ENCODE measurements at places on chromosomes 5 and 9.

DNA sequence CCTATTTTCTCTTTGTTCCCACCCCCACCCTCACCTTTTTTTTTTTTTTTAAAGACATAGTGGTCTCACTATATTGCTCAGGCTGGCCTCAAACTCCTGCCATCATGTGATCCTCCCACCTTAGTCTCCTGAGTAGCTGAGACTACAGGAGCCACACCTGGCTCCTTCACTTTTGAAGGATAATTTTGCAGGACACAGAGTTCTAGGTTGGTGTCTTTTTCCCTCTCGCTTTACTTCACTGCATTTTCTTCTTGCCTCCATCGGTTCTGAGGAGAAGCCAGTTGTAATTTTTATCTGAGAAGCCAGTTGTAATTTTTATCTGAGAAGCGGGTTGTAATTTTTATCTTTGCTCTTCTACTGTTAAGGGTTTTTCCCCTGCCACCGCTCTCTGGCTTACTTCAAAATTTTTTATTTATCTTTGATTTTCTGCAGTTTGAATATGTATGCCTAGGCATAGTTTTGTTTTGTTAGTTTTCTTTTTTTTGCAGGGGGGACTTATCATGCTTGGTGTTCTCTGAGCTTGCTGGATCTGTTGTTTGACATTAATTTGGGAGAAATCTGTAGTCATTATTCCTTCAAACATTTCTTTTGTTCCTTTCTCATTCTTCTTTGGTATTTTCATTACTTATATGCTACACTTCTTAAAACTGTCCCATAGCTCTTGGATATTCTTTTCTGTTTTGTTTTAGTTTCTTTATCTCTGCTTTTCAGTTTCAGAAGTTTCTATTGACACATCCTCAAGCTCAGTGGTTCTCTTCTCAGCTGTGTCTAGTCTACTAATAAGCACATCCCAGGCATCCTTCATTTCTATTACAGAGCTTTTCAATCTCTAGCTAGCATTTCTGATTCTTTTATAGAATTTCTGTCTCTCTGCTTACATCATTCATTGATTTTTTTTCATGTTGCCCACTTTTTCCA, 148.2 kb upstream of the CHD1 start:
- DNase-seq = no peak

DNA sequence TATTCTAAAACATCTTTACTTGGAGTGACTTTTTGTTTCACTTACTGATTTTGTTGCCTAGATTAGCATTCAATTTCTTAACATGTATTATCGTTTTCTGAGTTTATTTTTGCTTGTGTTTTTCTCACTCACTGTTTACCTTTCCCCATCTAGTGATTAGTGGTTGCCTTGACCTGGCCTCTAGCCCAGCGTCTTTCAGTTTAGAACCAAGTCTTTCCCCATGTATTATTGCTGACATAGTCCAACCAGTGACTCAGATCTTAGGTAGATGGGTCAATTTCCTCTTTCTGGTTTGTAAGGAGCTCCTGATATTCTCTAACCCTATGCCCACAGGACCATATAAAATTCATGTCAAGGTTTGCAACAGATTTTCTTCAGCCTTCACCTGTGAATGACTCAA, 135.5 kb downstream of the PRR16 start:
- DNase-seq = peak; percentile 73

DNA sequence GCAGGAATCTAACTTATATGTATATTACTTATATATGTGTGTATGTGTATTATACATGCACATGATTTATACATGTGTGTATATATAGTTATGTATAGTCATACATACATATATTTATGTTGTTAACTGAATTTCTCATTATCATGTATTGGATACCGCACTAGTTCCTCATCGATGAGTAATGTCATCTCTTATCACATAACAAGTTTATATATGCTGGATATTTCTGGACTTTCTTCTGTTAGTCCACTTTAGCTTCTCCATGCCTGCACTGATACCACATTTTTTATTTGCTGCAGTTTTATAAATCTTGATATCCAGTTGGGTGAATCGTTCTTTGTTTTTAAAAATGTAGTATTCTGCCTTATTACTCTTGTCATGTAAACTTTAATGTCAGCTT, 50.2 kb downstream of the APC start:
- no peak for DNase-seq

GRCh38 chr9:120435091-120435490, 144.9 kb downstream of the CDK5RAP2 start:
- DNase-seq = no peak

DNA sequence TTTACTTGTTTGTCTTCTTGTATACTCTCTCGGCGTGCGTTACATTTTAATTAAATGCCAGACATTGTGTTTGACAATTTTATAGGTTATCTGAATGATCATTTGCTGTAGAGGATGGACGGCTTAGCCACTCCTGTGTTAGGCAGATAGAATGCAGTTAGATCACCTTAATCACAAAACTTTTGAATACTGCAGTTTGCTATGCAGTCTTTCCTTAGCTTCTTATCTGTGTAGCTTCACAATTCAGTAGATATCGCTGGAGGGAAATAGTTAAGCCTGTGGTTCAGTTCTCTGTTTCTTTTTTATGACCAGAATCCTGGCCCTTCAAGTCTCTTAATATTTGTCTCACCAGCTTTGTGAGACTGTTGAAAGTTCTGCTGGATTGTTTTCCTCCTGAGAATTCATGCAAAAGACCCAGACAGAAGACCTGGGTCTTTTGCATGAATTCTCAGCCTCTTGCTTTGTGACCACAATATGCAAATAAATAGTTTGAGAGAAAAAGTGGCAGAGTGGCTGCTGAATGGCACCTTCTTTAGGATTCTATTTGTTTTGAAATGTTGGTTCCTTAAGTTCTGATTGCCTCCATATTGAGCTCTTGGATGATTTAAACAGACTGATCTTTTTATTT, 40.2 kb downstream of the RASA1 start:
- no peak for DNase-seq

DNA sequence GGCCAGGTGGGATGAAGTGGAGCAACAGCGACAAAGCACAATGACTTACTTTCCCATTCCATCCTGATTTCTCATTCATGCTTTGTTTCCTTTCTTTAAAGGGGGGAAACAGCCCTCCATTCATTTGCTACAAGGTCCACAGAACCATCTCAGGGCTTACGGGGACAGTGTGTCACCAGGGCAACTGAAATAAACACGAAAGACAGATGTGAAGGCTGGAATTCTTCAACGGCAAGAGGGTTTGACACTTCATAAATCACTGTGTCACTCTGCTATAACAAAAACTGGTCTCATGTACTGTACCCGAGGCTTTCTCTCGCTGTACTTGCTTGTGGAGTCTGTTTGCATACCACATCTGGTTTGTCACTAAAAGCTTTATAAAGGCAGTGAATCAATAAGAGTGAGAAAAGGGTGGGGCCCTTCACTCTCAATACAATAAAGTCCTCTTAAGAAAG, 150.8 kb downstream of the EFNA5 start:
- no peak for DNase-seq

DNA sequence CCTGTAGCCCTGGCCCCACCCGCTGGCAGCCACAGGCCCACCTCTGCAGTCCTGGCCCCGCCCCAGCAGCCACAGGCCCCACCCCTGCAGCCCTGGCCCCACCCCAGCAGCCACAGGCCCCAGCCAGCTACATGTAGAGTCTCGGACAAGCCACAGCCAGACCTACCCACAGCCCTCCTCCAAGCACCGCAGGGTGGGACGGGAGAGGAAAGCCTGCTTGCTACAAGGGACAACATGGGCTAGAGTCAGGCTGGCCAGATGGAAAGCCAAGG, 49.5 kb upstream of the SARDH start:
- DNase-seq = no peak

- DNase-seq = no peak
These were observed 9.1 kb downstream of the ARHGAP26 start for GRCh38 chr5:142779163-142779840.

- no peak for DNase-seq
These were observed 11.1 kb upstream of the RALGDS start for GRCh38 chr9:133132174-133132573.

DNA sequence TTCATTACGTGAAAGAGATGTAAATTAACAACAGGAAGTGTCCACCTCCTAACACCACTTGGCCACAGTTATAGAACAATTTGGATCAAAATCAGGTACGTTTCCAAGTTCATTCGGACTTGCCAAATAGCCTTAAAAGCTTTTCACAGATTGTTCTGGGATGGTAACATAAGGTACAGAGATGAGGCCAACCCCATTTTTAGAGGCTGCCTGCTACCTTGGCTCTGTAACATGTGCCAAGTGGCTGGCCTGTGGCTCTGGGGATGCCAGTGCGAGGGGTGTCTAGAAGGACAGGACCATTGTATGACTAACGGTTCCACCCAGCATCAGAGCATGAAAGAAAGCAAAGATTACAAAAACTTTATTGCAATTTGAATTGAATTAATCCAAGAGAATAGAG, 91.0 kb downstream of the LHFPL2 start:
- DNase-seq = no peak

DNA sequence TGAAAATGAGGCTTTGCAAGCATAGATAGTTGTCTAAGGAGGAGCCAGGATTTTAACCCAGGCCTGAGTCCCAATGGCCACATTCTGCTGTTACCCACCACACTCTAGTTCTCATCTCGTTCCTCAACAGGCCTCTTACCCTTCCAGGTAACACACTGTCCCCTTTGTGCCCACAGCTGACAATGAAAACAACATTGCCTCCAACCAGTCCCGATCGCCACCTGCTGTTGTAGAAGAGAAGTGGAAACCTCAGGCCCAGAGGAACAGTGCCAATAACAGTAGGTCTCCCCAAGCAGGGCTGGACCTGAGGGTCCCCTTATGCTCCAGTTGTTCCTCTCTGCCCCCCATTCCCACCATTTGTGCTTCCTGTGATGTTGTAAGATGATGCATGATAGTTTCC, 30.4 kb downstream of the AMBP start:
- DNase-seq = no peak

GRCh38 chr5:1670351-1670750, 129.3 kb downstream of the MRPL36 start:
- DNase-seq = no peak

DNA sequence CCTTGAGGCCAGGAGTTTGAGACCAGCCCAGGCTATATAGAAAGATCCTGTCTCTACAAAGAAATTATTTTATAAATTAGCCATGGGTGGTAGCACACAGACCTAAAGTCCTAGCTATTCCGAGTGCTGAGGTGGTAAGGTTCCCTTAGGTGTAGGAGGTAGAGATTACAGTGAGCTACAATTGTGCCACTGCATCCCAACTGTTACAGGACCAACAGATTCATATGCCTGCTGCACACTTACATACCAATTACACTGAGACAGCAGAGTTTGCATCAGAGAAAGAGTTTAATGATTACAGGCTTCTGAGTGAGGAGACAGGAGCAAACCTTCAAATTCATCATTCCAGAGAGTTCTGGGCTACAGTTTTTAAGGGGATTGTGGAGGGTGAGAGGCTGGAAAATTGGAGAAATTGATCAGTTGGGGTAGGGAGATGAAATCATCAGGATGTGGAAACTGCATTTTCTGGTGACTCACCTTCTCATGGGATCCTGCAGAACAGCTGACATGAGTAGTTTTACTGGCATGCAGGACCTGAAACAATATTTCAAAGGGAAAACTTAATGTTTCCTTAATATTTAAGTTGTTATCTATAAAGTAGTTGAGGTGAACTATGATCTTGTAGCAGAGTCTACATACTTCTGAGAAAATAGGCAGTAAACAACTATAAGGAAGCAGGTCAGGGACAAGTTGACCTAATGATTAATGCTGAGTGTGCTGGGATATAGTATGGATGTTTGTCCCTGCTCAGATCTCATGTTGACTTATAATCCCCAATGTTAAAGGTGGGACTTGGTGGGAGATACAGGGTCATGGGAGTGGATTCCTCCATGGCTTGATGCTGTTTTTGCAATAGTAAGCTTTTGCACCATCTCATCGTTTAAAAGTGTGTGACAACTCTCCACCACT, 54.7 kb downstream of the ANXA2R start:
- no peak for DNase-seq

DNA sequence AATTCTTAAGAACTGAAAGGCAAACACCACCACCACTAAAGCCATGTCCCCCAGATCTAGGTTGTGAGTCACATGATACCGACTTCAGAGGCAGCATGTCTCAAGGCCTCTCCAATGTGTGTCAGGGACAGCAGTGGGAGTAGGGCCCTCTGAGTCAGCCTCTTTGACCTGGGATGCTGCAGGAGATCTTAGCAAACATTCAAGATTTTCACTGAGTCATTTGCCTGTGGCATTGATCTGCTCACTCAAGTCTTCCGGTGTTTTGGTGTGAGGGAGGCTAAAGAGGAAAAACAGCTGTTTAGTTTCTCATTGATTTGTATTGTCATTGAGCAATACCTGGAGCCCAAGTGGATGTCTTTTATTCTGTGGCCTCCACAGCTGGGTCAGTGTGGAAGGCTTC, 36.1 kb downstream of the TMC1 start:
- peak; percentile 82 for DNase-seq

- no peak for DNase-seq
These were observed 1613.8 kb downstream of the MAT2B start for GRCh38 chr5:165119175-165119574.

GRCh38 chr9:111023128-111023527, 15.1 kb downstream of the LPAR1 start:
- no peak for DNase-seq

- DNase-seq = no peak
These were observed 242.0 kb downstream of the AUH start for GRCh38 chr9:91119679-91120078.

DNA sequence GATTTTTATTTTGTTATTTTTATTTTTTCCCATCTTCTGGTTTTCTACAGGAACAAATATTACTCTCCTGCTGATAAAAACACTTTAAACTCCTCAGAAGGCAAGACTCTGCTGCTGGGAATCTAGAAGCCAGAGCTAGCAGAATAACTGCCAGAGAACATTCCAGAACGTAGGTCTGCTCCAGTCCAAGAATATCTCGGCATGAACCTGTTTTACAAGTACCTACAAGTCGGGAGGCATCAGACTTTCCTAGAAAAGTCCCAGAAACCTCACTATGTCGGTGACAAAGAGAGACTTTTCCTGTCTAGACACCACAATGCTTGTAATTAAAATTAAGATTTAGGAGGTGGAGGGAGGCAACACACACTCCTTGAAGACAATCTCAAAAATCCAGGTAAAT, 41.4 kb downstream of the FABP6 start:
- DNase-seq = no peak

DNA sequence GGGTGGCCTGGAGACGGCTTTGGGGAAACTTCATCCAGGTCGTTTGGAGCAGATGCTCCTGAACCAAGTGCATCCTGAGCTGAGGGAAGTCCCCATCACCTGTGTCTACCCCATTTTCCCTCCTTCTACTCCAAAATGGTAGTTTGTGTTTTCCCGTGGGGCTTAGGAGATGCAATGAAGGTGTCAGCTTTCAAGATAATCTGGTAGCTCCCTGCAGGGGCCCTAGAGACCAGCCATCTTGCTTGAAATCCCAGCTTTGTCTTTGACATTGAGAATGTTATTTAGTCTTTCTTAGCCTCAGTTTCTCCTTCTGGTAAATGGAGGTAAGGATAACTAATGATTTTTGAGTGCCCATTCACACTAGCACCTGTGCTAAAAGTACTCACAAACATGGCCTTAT, 77.4 kb downstream of the WWC1 start:
- DNase-seq = no peak

- no peak for DNase-seq
These were observed 121.1 kb downstream of the LMNB1 start for GRCh38 chr5:126897851-126898630.

GRCh38 chr9:94668418-94668927, 29.2 kb upstream of the FBP1 start:
- DNase-seq = no peak

All from RWPE2 (cell line).